ENCODE measurements at places on chromosomes 2 and 18.

- DNase-seq, result no peak
Measured at GRCh38 chr18:25646971-25647370, 295.0 kb upstream of the ZNF521 start.

- DNase-seq, result no peak
Measured at GRCh38 chr2:203625701-203626100, 80.7 kb upstream of the CD28 start.

DNA sequence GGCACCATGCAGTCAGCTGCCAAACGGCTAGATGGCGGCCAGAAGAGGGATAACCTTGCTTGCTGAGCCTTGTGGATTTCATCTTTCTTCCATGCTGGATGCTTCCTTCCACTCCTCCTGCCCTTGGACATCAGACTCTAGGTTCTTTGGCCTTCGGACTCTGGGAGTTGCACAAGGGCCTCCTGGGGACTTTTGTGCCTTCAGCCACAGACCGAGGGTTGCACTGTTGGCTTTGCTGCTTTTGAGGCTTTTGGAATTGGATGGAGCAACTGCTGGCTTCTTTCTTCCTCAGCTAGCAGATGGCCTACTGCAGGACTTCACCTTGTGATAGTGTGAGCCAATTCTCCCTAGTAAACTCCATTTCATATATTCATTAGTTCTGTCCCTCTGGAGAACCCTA is 31.0 kb downstream of the STRADB start:
- DNase-seq, result no peak

- DNase-seq, result no peak
Measured at GRCh38 chr2:43725711-43726246, 48.1 kb upstream of the DYNC2LI1 start.

DNA sequence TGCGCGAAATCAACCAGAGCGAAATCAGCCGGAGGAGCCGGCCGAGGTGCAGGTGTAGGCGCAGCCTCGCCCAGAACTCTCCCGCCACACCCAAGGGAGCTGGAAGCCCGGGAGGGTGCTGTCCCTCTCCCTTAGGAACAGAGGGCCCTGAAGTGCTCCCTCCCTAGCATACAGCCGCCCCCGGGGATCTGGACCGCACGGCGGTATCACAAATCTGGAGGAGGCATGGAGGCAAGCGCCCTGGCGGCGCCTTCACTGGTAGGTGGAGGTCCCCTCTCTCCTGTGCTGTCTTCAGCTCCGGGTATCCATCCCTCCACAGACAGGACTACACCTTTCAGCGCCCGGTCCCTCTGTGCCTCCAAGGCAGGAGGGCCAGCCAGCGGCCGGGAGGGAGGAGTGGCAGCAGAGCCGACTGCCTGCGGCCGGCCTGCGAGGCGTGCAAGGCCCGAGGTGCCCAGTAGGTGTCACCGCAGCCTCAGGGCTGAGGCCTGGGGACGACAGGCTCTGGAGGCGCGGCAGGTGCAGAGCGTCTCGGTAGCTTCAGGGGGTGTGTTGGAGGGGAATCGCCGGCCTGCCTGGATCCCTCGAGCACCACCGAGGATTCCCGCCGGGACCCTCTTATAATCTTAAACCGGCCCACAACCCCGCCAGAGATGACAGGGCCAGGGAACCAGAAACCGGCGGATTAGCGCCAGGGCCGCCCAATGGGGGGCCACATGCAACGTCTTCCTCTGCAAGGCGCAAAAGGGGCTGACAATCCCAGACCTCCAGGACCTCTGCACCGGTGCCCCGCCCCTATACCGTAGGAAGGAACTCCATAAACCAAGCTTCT is 2.8 kb downstream of the IHH start:
- DNase-seq, result no peak

DNA sequence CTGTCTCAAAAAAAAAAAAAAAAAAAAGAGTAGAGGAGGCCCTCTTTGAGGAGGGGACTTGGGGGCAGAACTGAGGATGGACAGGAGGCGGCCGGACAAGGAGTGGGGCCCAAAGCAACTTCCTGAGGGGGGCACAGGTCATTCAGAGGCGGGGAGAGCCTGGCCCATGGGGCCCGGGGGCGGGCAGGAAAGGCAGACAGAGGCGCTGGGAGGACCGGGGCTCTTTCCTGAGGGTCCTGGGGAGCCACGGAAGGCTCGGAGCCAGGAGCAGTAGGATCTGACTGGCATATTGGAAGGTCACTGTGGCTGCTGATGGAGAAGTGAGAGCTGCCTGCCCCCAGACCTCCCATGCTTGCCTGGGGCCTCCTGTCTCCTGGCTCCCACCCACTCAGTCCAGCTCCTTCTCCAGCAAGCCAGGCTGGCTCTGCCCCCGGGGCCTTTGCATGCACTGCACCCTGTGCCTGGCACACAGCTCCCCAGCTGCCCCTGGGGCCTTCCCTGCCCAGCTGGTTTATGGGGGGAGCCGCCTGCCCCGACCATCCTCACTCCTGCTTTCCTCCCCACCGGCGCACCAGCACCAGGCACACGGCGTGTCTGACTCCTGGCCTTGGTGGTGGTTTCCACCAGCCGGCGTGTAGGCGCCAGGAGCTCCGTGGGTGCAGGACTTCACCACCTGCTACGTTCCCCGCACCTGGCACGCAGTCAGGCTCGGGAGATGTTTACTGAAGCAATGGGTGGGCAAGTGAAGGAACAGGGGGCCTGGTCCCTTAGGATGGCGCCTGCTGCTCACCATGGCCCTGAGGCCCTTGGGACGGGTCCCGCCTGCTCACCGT is 5.6 kb downstream of the ESPNL start:
- no peak for DNase-seq

GRCh38 chr2:74835831-74836674 is 2.1 kb downstream of the HK2 start:
- no peak for DNase-seq

DNA sequence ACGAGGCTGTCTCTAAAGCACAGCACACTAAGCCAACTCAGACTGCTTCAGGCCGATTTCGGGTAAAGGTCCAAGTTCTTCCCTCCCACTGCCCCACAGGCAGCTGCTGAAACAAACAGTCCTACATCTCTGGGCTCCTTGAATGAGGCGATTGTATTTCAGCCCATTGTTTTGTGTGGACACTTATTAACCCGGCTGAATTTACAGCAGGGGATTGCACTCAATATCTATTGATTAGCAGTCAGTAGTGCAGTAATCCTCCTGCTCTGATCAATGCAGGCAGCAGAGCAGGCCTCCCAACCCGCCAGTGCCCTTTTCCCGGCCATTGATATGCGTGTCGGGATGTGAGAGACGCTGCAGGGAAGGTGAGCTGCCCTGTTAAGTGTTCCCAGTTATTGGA is 330.1 kb downstream of the CMPK2 start:
- DNase-seq, result no peak

DNA sequence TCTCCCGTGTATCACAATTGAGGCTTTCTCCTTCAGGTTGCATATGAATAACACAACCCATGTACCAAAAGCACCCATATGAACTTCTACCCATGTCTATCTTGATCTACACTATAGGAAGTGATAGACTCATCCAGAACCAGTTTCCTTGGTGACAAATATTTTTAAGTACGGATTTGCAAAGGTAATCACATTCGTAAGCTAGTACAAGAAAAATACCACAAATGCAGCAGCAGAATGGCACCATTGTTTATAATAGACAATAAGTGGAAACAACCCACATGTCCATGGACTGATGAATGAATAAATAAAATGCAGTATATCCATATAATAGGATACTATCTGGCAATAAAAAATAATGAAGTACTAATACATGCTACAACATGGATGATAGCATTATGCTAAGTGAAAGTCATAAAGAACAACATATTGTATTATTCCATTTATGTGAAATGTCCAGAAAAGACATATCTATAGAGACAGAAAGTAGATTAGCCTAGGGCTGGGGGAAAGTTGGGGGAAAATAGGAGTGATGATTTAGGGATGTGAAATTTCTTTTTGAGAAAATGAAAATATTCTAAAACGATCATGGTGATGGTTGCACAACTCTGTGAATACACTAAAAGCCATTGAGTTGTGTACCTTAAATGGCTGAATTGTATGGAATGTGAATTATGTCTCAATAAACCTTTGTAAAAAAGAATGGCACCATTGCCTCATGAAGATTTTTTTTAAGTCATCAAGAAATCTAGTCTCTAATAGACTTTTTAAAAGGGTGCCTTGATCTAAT is 3.4 kb upstream of the CCDC88A start:
- DNase-seq, result no peak
